Stimulated activated CD8-positive, alpha-beta memory T cell treated with anti-CD3 and anti-CD28 coated beads, Interleukin-2, amount 100 ng/mL, for 1 hour (primary cell): ENCODE measurements at places on chromosomes 1 and 21.

- DNase-seq, result no peak
Observed at GRCh38 chr1:204733869-204734596, 48.5 kb upstream of the LRRN2 start.

GRCh38 chr1:33460144-33460543 lies 12.3 kb upstream of the ZSCAN20 start:
- no peak for DNase-seq

DNA sequence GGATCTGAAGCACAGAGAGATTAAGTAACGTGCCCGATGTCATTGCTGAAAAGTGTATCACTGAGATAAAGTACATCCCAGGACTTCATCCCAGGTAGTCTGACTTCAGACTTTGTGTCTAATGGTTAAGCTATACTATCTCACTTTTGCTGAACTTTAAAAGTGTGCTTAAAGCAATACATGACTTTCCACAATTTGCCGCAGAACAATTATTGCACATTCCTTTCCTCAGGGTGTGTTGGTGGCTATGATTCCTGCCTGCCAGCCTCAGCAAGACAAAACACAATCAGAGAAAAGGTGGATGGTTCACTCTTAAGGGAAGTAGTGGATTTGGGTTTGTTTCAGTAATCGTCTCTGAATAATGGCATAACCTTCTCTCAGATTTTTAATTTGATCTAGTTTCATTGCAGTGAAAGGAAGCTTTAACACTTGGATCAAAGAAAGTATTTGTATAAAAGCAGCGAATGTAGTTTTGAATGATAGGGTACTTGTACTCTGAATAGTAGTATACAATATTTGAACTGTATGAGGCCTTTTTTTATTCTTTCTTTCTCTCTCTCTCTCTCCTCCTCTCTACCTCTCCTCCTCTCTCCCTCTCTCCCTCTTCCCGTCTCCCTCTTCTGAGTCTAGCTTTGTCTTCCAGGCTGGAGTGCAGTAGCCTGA lies 47.0 kb downstream of the CNST start:
- DNase-seq, result no peak

DNA sequence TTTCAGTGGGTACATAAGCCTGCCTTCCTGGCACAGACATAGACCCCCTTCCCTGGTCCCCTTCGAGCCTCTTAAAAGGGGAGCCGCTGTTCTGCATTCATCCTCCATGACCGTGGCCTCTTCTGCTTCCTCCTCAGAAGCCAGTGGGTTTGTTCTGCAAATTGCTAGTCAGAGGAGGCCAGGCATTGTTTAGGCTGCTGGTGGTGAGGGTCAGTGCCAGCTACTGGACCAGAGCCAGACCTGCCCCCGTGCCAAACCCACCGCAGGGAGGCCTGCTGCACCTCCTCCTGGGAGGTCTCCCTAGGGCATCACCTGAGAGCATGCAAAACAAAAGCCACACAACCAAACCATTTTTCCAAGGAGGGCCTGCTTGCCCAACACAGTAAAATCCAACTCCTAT lies 178.4 kb downstream of the MIS18A start:
- DNase-seq, result no peak
